ENCODE measurements at places on chromosomes 11 and 22.

- DNase-seq = no peak
These were observed 268.1 kb downstream of the BUD13 start for GRCh38 chr11:116504541-116505297.

DNA sequence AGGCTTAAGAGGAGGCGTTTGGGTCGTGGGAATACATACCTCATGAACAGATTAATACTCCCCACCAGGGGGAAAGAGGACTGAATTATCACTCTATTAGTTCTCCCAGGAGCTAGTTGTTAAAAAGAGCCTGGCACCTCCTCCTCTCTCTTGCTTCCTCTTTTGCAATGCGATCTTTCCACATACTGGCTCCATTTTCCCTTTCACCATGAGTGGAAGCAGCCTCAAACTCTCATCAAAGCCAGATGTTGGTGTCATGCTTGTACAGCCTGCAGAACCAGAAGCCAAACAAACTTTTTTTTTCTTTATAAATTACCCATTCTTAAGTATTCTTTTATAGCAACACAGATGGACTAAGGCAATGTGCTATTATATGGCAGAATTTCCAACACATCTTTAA, 258.5 kb downstream of the FAM76B start:
- peak; percentile 92 for DNase-seq

GRCh38 chr11:57903441-57904123, 120.1 kb upstream of the OR9Q1 start:
- DNase-seq = no peak

DNA sequence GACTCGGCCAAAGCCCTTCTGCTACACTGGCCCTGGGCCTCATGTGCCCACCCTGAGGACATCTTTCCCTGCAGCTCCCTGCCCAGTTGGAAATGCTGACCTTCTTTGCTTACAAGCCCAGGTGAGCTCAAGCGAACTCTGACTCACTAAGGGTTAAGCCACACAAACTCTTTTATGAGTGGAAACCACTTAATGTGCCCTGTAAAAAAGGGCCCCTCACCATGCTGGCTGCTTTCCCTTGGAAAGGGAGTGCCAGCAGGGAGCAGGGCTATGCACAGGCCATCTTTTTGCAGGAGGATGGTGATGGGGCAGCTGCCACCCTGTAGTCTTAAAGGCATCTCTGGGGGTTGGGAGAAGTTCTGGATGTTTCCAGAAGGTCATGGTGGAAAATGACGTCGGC, 18.7 kb downstream of the EHF start:
- DNase-seq = no peak

GRCh38 chr11:92527467-92527866, 302.8 kb downstream of the FAT3 start:
- DNase-seq = no peak

DNA sequence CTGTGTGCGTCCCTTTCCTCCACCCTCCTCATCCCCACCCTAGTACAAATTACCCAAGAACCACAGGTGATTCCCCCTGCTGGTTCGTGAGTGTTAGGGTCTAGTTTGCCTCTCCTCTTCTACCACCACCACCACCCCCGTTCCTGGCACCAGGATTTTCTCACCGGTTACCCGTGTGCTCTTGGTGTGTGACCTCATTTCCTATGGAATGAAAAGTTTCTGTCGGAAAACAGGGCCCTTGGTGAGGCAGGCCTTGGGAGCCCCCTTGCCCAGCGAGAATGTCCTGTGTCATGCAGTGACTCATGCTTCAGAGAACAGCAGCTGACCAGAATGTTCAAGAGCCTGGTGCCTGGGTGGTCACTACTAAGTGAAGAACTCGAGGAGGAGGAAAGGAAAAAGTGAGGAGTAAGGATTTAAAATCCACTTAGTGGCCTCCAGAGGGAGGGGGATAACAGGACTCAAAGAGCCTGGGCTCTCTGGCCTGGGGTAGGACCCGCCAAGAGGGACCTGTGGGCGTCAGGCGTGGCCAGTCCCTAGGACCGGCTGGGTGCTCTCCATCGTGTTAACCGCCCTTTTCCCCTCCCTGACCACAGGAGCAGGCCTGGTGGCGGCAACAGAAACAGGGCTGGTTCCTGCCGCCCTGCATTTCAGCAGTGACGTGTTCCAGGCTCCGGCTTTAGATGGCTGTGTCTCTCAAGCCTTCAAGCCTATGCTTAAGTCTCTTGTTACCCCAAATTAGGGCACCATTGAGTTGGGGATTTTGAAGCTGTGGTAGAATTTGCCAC, 30.2 kb downstream of the C22orf31 start:
- peak; percentile 88 for DNase-seq

DNA sequence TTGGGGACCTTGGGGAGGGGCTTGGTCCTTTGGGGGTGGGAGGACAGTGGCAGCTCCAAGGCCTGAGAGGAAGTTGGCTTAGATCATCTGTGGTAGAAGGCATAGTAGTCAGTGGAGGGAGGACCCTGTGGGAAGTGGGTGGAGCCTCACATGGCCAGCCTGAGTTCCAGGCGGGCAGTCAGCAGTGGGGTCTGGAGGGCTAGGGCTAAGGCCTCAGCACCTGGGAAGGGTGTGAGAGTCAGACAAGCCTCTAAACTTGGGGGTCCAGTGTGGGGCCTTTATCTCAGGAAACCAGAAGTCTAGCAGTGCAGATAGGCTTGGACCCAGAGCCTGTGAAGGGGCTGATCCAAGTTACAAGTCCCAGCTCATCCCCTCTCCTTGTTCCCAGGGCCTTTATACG, 4.0 kb downstream of the NLRX1 start:
- no peak for DNase-seq

DNA sequence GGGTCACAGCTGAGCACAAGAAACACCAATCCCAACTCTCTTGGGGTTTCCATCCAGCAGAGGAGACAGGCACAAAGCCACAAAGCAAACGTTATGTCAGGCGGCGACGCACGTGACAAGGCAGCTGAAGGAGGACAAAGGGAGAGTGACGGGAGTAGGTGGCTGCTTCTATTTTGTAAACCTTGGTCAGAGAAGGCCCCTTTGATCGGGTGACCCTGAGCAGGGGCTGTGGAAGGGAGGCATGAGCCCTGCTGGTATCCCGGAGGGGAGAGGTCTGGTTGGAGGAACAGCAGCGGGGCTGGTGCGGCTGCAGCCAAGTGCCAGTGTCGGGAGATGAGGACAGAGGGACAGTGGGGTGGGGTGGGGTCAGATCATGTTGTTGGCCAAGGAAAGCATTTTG, 17.3 kb upstream of the RFPL3 start:
- no peak for DNase-seq

GRCh38 chr11:91156041-91156440, 933.2 kb upstream of the CHORDC1 start:
- DNase-seq = no peak

GRCh38 chr11:90243534-90243933, 20.7 kb upstream of the CHORDC1 start:
- no peak for DNase-seq

GRCh38 chr22:27504360-27505253, 296.9 kb downstream of the MN1 start:
- no peak for DNase-seq
